ENCODE measurements at places on chromosomes 6 and 20. TPM values are rescaled to one million over a fixed set of nuclear protein-coding genes. Genes with fewer than 3 reads are reported as not detected.

The LY6G5B gene
- 12.5 TPM for total RNA-seq

The MCCD1 gene
- total RNA-seq: not detected

The FNDC11 gene
- 0.38 TPM for total RNA-seq

The B3GAT2 gene
- total RNA-seq: not detected

The SLC12A5 gene
- total RNA-seq: not detected

The TSPYL4 gene
- 13.4 TPM for total RNA-seq

The PROKR2 gene
- total RNA-seq: not detected

The SIM1 gene
- 0.32 TPM for total RNA-seq

The SGK2 gene
- 3.6 TPM for total RNA-seq

The GABRR1 gene
- not detected for total RNA-seq

The SLC13A3 gene
- total RNA-seq: 3.5 TPM

The FAXC gene
- total RNA-seq: 0.16 TPM

The PI3 gene
- total RNA-seq: 4.3 TPM

The TAP1 gene
- total RNA-seq: 77.7 TPM

The HLA-DOA gene
- total RNA-seq: 20.8 TPM

The NAPB gene
- total RNA-seq: 14.8 TPM

The THBD gene
- total RNA-seq: 40.6 TPM

The CALHM6 gene
- total RNA-seq: 6.6 TPM

The BMP7 gene
- 1.1 TPM for total RNA-seq

The KCNK16 gene
- total RNA-seq: not detected

The BPIFA1 gene
- not detected for total RNA-seq

The FAM83D gene
- total RNA-seq: 0.93 TPM

The SCUBE3 gene
- 0.06 TPM for total RNA-seq

The CGA gene
- not detected for total RNA-seq

The KCNS1 gene
- total RNA-seq: 0.56 TPM

All from omental fat pad (tissue), 4 donors.